ENCODE measurements at places on chromosomes 7 and 10.

DNA sequence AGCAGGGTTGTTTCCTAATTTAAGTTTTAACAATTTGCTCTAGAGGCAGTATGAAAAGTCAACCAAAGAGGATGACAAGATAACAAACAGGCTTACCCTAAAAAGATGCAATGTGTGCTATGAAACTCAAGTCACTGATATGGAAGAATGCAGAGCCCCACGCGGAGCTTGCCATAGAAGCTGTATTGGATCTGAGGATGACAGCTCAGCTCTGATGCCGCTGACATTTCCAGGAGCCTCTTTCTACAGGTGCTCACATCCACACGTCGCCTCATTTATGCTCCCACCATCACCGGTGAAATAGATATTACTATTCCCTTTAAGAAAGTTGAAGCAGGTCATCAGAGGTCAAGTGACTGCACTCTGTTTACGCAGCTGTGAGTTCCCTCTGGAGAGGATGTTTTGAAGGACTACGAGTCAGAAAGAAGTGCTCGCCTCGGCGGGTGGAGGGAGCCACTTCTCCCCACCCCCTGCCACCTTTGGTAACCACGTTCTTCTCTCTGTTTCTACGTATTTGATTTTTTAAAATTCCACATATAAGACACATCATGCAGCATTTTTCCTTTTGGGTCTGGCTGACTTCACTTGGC is 275.4 kb downstream of the GLRX3 start:
- DNase-seq: no peak

DNA sequence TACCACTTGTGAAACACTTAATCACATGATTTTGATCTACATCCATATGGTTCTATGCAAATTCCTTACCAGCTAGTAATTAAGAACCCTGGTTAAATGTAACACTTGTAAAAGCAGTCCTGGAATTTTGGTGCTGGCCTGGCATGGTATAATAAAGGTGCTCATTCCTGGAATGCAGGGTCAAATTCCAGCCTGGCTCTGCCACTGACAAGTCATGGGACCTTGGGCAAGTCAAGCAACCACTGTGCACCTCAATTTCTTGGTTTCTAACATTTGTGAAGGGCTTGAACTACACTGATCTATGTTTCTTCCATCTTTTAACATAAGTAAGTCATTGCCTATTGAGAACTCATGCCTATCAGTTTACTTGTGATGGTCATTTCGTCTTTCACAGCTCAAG is 91.9 kb upstream of the PIK3CG start:
- no peak for DNase-seq

GRCh38 chr7:96997512-96998032 is 7.8 kb upstream of the DLX6 start:
- DNase-seq: no peak

DNA sequence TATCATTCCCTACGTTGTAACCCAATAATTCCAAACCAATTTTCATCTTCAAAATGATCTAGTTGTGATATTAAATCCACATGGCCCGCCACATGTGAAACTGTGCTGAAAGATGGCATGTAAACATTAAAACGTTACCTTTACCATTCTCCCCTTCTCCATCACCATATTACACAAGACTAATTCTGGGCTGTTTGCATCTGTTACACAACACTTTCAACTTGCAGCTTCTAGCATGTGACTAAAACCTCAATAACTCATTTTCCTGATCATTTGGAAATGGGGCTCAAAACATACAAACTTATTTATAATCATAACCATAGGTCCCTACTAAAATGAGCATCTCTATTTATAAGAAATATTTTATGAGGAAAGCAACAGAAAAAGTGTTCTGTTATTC is 4.7 kb downstream of the MTERF1 start:
- no peak for DNase-seq

DNA sequence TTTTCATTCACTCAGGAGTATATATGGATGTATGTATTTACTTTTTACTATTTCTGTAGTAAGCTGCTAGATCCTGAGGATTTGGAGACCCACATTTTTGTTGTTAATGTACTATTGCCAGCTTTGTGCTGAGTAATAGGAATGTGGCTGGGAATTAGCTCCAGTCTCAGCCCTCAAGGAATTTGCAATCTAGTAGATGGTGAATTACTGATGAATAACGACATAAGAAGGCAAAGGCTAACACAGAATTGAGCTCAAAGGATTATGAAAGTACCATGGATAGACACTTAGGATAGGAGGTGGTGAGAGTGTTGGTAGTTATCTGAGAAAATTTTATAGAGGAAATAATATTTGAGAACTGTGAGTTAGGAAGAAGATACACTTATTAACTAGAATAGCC is 19.9 kb downstream of the CASD1 start:
- DNase-seq: no peak

DNA sequence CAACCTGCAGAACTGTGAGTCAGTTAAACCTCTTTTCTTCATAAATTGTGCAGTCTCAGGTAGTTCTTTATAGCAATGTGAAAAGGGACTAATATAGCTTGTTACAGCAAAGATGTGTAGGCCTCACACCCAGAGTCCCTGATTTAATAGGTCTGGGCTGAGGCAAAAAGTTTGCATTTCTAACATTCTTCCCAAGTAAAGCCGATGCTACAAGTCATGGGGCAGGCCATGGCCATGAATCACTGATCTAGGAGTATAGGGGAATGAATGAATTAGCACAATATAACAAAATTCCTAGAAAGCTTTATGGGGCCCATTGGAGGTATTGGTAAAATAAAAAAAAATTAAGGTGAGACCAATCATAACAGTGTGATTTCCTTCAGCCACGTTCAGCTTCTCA is 11.5 kb upstream of the AASS start:
- no peak for DNase-seq

DNA sequence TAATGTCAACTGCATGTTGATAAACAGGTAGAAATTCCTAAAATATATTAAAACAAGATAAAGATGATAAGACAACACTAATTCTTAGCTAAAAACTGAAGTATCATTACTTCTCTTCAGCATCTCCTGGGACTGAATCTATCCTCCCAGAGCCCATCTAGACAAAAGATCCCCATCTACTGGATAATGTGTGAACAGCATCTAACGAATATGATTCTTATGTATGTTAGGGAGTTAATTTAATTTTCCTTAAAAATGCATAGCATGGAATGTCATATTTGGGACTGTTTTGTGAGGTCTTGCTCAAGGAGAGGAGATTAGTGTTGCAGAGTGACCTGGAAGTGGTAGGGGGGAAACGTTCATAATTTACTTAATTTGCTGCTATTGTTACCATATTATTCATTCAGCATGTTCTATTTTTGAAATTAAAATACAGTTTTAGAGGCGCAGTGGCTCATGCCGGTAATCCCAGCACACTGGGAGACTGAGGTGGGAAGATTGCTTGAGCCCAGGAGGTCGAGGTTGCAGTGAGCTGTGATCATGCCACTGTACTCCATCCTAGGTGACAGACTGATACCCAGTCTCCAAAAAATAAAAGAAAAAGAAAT is 305.1 kb upstream of the CSTF2T start:
- DNase-seq: no peak

GRCh38 chr7:132280335-132280734 is 295.9 kb downstream of the PLXNA4 start:
- no peak for DNase-seq

GRCh38 chr10:11504566-11505285 is 106.7 kb downstream of the USP6NL start:
- no peak for DNase-seq

All from stimulated activated CD8-positive, alpha-beta memory T cell treated with anti-CD3 and anti-CD28 coated beads, Interleukin-4, amount 100 ng/mL, for 4 hours (primary cell).